ENCODE measurements at places on chromosomes 2 and 18. TPM values are rescaled to one million over a fixed set of nuclear protein-coding genes. Genes with fewer than 3 reads are reported as not detected.

Gene SLC4A5
- total RNA-seq: 1.8 TPM

Gene HIBCH
- total RNA-seq: 22.1 TPM

Gene EN1
- 0.28 TPM for total RNA-seq

Gene SERPINB5
- not detected for total RNA-seq

Gene CROCC2
- not detected for total RNA-seq

Gene COLEC11
- 4.5 TPM for total RNA-seq

Gene SH3RF3
- total RNA-seq: 6.5 TPM

Gene FHOD3
- 0.96 TPM for total RNA-seq

Gene TUBA4B
- total RNA-seq: not detected

Gene LGALSL
- total RNA-seq: 8.0 TPM

Gene CDH2
- total RNA-seq: 2.0 TPM

Gene TXNDC2
- total RNA-seq: not detected

Gene SLC9A4
- not detected for total RNA-seq

Gene MROH2A
- not detected for total RNA-seq

Gene AAMP
- total RNA-seq: 142 TPM

Gene REG3G
- not detected for total RNA-seq

Gene SPC25
- not detected for total RNA-seq

Gene FOXD4L1
- 0.19 TPM for total RNA-seq

Gene CREB1
- total RNA-seq: 38.2 TPM

Gene ZSWIM2
- not detected for total RNA-seq

Gene TDRD15
- total RNA-seq: not detected

Gene B3GNT7
- total RNA-seq: 7.2 TPM

Gene POTEJ
- total RNA-seq: 0.28 TPM

Gene CRYBA2
- total RNA-seq: not detected

Gene SLC38A11
- 9.9 TPM for total RNA-seq

Gene IL1RN
- total RNA-seq: 114 TPM

Gene NCK2
- 39.5 TPM for total RNA-seq

Gene CFAP65
- not detected for total RNA-seq

Gene DCDC2C
- not detected for total RNA-seq

Gene HOXD13
- total RNA-seq: not detected

Gene REG1B
- not detected for total RNA-seq

Gene ERFE
- total RNA-seq: 1.9 TPM

Gene ASNSD1
- 47.1 TPM for total RNA-seq

Gene MARCO
- total RNA-seq: 20.3 TPM

Gene PLEK
- total RNA-seq: 55.1 TPM

Gene BOK
- total RNA-seq: 79.6 TPM

Gene TMEM17
- 1.2 TPM for total RNA-seq

Gene HOXD12
- total RNA-seq: not detected

Gene ZBTB14
- 8.6 TPM for total RNA-seq

Gene SULT1C2
- 2.4 TPM for total RNA-seq

Gene CYP27A1
- 39.5 TPM for total RNA-seq

Gene TTR
- not detected for total RNA-seq

Gene MATN3
- total RNA-seq: 9.1 TPM

Gene C1GALT1C1L
- 0.56 TPM for total RNA-seq

Gene SLC11A1
- total RNA-seq: 93.6 TPM

Gene SCN1A
- total RNA-seq: not detected

Gene ANKRD62
- not detected for total RNA-seq

Gene SRBD1
- total RNA-seq: 15.0 TPM
